ENCODE measurements at places on chromosomes 3 and 15.
A peak's percentile ranks its signal among the peaks of the same experiment; 100 is the strongest.

DNA sequence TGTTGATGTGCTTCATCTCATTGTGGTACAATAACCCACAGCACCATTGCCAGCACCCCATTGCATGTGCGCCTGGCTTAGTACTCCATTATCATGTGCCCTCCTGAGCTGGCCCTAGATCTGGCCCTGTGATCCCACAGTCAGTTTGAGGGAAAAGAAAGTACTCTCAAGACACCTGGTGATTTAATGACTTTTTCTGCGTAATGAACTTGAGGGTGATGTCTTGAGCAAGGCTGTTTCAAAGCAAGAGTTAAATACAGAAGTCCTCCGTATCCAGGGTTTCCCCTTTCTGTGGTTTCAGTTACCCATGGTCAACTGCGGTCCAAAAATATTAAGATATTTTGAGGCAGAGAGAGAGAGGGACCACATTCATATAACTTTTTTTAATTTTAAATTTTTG, 16.3 kb downstream of the C3orf20 start:
- DNase-seq, result no peak

- DNase-seq, result no peak
These were observed 90.0 kb upstream of the ADPGK start for GRCh38 chr15:72873379-72874233.

DNA sequence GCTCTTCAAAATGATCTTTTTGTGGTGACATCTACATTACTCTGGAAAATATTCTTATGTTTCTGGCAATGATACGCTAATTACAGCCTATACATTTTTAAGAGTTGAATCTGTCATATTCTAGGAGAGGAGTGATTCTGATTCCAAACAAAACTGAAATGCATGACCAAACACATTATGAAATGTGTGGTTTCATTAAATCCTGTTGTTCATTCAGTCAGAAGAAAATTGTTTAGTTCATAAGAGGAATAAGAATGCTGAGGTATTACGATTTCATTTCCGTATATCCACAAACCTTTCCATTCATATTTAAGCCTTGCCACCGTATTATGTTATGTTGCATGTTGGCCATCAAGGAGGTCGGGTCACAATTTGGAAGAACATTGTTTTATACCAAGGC, 345.1 kb downstream of the FEZF2 start:
- DNase-seq, result no peak

GRCh38 chr3:126056681-126057500, 27.0 kb downstream of the SLC41A3 start:
- DNase-seq, result no peak

GRCh38 chr3:65573548-65574116, 465.1 kb downstream of the MAGI1 start:
- no peak for DNase-seq

- DNase-seq, result peak; percentile 87
These were observed at the start of gene EHHADH for GRCh38 chr3:185253645-185254410. TSS of gene EHHADH (minus strand) at chr3:185254049. CDS start at chr3:185254022, 27 bp downstream.

DNA sequence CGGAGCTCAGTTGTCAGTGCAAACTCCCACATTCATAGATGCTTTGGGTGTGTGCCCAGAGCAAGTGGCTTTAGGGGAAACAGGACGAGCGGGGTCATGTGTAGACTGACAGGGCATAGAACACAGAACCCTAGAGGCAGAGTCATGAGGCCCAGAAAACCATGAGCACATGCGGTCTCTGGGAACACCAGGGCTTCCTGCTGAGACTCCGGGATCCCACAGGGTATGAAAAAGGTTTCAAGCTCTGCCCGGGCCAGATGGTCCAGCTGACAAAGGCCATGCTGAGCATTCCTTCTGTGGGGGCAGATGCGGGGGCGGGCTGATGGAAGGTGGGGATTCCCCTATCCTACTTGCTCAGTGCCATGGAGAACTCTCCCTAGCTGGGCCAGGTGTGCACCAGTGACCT, 44.8 kb downstream of the ROPN1B start:
- no peak for DNase-seq

DNA sequence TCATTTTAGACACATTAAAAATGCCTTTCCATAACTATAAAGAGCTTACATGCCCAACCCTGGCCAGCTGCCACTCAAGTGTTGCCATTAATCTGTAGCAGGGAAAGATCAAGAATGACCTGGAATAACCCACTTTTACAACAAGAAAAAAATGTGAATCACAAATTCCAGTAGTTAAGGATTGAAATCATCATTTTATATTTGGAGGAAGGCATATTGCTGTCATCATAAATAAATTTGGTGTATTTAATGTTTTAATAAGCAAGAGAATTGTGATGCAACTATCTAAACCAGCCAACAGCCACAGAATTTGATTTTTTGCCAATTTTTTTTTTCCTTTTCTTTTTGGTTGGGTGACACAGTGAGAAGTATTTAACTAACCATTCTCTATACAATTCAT, 240.0 kb upstream of the SEMA6D start:
- DNase-seq, result no peak

DNA sequence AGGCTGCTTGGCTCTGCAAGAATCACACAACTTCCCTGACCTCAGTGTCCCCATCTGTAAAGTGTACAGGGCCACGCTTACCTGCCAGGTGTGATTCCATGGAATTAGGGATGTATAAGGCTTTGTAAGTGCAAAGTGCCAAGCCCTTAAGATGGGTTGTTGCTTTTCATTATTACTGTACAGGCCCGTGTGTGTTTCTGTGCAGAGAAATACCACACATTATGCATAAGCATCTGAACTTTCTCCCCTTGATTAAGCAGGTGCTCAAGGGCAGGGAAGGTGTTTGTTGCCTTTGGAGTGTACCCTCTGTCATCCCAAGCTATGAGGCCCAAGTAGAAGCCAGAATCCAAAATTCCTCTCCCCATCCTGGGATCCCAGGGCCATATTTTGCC, 13.6 kb upstream of the HRH1 start:
- DNase-seq, result no peak

- no peak for DNase-seq
These were observed 8.3 kb downstream of the IL5RA start for GRCh38 chr3:3101660-3102458.

GRCh38 chr15:70617076-70617910, 146.1 kb downstream of the UACA start:
- no peak for DNase-seq
